Activated CD4-positive, alpha-beta T cell treated with anti-CD3 and anti-CD28 coated beads for 48 hours (primary cell): ENCODE measurements at places on chromosomes 11 and 22.

- DNase-seq: no peak
Observed at GRCh38 chr22:24588757-24589481, 4.0 kb downstream of the LRRC75B start.

DNA sequence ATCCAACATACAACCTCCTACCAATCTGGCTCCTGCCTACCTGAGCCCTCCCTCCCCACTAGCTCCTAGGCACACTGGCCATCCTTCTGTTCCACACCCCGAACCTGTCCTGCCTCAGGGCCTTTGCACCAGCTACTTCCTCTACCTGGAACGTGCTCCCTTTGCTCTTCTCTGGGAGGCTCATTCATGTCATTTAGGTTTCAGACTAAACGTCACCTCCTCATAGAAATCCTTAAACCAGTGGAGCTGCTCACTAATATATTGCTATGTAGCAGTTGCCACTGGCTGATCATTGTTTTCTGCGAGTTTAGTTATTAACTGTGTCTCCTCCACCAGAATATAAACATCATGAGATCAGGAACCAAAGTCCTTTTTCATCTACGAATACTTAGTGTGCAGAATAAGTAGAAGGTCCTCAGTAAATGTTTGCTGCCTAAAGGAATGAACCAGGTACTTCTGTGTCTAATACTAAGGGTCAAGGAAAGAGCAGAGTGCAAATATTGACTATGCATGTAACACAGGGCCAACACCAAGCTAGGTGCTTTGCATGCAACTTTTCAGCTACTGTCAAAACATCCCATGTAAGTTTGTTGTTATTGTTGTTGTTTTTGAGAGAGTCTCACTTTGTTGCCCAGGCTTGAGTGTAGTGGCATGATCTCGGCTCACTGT, 277.6 kb upstream of the SYN3 start:
- no peak for DNase-seq

GRCh38 chr22:27207907-27208306, 550.5 kb downstream of the MIAT start:
- DNase-seq: no peak

- DNase-seq: no peak
Observed at GRCh38 chr11:76443268-76443980, 1.4 kb upstream of the EMSY start.

DNA sequence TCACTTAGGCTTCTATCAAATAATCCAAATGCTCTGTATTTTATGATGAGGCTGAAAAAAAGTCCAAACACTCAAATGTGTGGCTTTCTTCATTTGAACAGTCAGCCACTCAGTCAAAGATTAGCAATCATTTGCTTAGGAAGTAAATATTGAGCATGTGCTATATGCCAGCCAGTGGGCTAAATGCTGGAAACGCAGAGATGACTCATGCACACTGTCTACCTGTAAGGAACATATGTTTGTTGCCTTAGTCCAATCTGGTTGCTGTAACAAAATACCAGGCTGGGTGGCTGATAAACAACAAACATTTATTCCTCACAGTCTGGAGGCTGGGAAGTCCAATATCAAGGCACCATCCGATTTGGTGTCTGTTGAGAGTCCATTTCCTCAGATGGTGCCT, 617.3 kb downstream of the NTM start:
- DNase-seq: no peak
